Uterus (tissue), 4 donors: ENCODE measurements at places on chromosomes 3 and 15.
A peak's percentile ranks its signal among the peaks of the same experiment; 100 is the strongest.

- DNase-seq: no peak
Measured at GRCh38 chr3:69463531-69463930, 77.6 kb upstream of the FRMD4B start.

DNA sequence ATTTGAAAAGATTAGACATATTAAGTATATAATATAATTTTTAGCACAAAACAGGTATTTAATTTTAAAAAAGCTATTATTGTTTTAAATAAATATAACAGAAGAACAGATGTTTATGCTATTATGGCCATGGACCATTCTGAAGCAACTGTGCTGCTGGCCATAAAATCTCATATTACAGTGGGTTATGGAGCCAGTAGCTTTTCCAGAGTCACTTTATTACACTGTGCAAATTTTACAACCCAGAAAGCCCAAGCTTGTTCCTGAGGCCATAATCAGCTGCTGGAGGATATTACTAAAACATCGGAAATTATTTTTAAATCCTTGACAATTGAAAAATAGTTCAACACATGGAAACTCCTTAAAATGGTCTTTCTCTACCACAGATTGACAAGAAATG is 557.3 kb upstream of the KCNMB2 start:
- no peak for DNase-seq

GRCh38 chr15:82044373-82045178 is 1.2 kb downstream of the MEX3B start:
- DNase-seq: peak; percentile 49

GRCh38 chr15:45948181-45948621 is 313.4 kb downstream of the SQOR start:
- no peak for DNase-seq
